ENCODE measurements at places on chromosomes 12 and 14.

DNA sequence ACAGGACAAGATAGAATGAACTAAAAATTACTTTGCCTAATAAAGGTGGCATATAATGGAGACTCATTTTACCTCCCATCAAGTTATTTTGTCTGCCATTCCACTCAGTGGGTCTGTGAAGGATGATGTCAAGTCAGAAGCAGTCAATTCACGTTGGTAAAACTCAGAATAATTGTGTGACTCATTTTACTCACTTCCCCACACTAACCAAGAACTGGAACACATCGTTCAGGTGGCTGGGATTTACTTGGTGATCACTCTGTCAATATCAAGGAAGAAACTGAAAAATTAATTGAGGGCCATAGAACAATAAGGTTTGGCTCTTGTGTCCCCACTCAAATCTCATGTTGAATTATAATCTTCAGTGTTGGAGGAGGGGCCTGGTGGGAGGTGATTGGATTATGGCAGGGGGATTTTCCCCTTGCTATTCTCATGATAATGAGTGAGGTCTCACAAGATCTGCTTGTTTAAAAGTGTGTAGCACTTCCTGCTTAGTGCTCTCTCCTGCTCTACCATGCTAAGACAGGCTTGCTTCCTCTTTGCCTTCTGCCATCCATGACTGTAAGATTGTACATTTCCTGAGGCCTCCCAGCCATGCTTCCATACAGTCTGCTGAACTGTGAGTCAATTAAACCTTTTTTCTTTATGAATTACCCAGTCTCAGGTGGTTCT lies 35.7 kb upstream of the GTF2A1 start:
- no peak for DNase-seq

DNA sequence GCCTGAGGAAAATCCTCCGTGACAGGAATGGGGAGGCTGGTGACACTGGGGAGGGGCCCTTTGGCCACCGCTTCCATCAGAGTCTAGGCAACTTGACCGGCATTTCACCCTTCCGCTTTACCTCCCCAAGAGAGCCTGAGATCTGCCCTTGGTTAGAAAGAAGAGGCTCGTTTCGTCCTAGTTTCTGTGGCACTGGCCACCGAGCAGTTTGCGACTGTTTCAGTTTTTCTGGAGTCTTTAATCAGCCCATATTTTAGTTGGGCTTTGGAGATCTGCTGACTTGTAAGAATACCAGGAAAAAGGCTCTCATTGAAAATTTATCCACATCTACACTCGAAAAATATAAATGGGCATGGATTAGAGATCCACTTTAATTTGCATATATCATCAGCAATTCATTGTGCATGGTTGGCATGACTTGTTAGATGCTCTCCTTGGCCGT lies 414 bp upstream of the ANKS1B start:
- no peak for DNase-seq

DNA sequence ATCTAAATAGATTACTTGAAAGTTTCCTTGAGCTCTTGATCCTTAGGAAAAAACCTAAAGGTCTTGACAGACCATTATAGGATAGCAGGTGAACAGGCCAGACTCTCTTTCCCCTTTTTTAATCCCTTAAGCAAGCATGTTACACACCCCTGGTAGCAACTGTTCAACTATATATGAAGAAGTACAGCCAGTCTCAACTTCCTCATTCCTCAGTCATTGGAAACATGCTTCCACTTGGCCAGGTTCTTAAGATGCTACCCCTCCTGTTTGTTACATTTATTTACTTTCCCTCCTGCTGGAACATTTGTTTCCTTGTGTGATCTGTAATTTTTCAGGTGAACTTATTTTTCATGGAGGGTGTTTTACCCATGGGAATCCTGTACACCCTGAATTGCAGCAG lies 124.1 kb downstream of the ARMH4 start:
- no peak for DNase-seq

DNA sequence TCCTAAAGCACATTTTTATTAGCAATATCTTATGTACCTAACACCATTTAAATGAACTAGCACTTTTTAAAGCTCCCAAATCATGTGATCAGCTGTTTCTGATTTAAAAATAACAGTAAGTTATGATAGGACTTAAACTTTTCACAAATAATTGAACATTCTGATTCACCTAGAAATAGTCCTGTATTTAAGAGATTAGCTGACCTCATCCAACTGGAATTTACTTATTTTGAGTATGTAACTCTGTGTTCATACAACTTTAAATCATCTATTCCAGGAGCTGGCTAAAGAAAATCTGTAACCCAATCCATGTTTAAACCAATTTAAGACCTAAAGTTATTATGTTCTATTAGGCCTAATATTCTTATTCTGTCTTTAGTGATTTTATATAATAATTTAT lies 184.3 kb downstream of the CCDC91 start:
- peak; percentile 74 for DNase-seq

DNA sequence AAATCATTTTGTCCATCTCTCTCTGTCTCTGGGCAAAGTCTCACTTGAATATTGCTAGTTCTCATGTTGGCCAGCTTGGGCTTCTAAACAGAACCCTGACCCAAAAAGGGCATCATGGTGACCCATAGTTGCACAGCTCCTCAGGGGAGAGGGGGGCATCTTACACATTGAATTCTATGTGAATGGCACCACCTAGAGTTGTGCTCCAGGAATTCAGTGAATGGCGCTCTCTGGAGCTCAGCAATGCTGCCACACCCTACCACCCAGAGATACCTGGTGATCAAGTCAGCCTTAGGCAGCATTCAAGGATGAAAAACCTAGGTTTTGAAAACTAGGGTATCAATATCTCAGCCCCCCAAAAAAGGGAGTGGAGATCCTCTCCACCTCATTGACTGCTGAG lies 50.6 kb downstream of the SMUG1 start:
- no peak for DNase-seq

DNA sequence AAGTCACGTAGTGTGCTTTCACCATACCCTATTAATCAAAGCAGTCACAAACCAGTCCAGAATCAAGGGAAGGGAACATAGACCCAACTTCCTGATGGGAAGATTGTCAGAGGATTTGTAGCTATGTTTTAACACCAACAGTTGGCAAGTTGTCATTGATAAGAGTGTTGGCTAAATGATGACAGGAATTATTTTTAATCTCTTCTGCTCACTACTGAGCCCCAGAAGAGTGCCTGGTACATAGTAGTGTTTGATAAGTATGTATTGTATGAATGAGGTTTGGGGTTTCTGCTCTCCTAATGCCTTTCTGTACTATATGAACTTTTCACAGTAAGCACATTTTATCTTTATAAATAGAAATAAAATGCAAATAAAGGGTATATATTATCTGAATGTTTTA lies 14.7 kb downstream of the HCFC2 start:
- DNase-seq = no peak

All from fibroblast of upper back skin (primary cell).